ENCODE measurements at places on chromosomes 12 and 14. TPM values are rescaled to one million over a fixed set of nuclear protein-coding genes. Genes with fewer than 3 reads are reported as not detected.
A peak's percentile ranks its signal among the peaks of the same experiment; 100 is the strongest.

- DNase-seq: no peak
Measured at GRCh38 chr14:22381408-22381760, 207.6 kb downstream of the DAD1 start.

- DNase-seq: no peak
Measured at GRCh38 chr14:96184737-96185136, 19.9 kb upstream of the BDKRB2 start.

GRCh38 chr12:124588751-124589267, 21.4 kb upstream of the NCOR2 start:
- no peak for DNase-seq

DNA sequence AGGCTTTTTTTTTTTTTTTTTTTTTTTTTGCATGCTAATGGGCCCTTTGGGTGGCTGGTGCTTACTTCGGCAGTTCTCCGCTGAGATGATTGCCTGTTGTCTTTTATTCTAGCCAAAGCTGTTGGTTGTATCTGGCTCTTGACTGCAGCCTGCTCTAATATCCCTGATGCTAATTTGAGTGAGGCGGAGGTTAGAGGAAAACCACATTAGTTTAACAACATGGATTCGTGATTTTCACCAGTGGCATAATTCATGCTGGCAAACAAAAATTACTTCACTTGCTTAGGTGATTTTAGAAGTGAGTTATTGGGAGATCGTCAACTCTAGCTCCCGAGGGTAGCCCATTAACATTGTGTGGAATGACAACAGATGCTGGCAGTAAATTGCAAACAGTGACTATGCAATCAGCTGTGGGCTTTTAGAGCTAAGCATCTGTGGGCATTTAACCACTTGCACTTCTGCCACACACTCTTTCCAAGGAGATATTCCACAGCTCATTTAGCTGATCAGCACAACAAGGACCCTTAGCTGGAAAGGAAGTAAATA, 97.6 kb upstream of the ZDHHC17 start:
- DNase-seq: no peak

- no peak for DNase-seq
Measured at GRCh38 chr12:22409377-22410164, 75.1 kb upstream of the ST8SIA1 start.

Gene LMO3
- not detected for total RNA-seq

GRCh38 chr12:117494833-117495655, 133.6 kb upstream of the NOS1 start:
- DNase-seq: no peak

Gene SERPINA10
- not detected for total RNA-seq

DNA sequence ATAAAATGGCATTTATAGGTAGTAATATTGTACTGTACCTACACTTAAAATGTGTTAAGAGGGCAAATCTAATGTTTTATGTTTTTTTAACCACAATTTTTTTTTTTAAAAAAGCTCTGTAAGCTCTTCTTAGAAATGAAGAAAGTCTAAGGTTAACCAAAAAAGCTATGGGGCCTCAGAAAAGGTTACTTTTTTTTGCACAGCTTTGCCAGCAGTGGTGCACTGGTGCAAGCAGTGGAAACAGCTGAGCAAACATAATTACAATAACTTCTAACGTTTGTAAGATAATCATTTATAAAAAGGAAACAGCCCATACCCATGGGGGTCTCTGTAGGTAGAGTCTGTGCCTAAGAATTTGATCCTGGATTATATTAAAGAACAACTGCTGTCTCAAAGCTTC, 85.1 kb upstream of the NID2 start:
- no peak for DNase-seq

DNA sequence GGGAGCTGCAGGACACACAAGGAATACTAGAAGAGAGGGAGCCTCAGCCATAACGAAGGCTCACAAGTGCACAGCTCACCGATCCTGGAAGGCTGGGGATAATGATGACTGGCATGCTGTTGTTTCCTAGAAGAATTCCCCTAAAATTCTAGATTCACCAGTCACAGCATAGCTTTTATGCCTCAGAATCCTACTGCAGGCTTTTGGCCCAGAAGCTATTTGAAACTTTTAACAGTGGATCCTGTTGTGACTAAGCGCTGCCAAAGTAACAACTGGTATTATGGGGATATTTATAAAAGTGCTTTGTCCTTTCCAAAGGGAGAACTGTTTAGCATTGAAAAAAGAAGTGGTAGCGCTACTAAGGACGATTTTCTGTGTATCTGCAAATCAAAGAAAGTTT, 214.1 kb upstream of the PELI2 start:
- DNase-seq: no peak

Gene SMCO2
- 0.58 TPM for total RNA-seq

GRCh38 chr14:67934087-67934486, 114.5 kb downstream of the RAD51B start:
- DNase-seq: peak; percentile 61

DNA sequence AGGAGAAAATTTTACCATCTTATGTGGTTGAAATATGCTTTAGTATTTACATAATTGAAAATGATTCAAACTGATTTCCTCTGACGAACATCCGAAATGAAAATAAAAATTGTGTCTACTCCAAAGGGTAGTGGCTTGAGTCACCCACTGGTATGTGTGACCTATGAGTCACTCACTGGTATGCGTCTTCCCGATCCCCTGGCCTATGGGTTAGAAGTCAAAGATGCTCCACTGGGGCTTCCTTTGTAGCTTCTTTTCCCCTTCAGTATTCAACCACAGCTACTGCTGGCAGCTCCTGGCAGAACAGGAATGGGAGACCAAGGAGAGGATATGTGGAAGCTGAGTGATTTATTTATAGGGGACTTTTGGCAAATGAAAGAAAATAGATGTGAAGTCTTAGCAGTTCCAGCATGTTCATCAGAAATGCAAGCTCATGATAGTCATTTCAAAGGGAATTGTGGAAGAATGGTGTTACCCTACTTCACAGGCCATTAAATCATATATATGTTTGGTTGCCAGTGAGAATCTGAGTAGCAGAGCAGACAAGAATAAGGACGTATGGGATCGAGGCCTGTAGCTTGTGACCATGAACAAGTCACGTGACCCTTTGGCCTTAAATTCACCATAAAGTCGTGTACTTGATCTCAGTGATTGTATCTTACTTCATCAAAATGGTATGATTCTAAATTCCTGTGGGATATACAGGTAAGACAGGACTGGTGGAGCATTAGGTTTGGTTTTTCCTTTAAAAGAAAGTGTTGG, 108.3 kb downstream of the CRADD start:
- peak; percentile 76 for DNase-seq

Gene RILPL2
- total RNA-seq: 4.2 TPM

DNA sequence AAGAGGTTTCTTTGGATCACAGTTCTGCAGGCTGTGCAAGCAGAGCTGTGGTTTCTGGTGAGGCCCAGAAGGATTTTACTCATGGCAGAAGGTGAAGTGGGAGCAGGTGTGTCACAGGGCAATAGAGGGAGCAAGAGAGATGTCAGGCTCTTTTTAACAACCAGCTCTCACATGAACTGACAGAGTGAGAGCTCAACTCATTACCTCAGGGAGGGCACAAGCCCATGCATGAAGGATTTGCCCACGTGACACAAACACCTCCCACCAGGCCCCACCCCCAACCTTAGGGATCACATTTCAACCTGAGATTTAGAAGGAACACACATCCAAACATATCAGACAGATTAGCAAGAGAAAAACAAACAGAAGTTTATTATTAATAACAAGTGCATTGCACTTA, 470.4 kb downstream of the GALC start:
- no peak for DNase-seq

DNA sequence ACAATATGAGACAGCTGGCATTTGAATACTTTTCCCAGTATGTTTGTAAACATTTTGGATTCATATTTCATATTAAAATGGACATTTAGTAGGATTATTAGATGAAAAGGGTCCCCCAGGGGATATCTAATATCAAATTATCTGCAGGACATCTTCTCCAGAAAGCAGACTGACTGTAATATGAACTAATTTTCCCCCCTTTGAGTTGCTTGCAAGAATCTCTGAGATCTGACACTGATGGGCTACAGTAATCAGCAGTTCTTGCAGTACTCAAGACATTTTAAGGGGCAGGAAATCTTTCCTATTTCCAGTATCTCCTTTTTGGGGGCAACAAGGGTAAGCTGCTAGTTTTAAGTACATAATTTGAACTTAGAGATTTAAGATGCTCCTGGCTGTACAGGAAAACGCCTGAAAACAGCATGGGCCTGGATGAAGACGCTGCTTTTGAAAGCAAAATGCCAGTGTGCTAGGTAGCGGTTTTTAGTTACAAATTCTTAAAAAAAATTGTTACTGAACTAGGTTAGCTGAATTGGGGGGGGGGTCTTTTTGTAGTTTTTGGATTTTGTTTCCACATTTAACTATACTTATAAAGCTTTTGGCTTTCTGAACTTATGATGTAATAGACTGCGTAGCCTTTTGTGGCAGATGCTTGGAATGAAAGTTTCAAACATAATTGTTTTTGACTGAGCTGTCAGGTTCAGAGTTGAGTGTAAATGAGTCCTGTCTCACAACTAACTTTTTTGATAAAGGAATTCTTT, 2.2 kb downstream of the FRMD6 start:
- DNase-seq: no peak

- no peak for DNase-seq
Measured at GRCh38 chr14:69921052-69921451, 41.8 kb downstream of the SMOC1 start.

- DNase-seq: no peak
Measured at GRCh38 chr12:89468017-89468416, 56.6 kb downstream of the GALNT4 start.

Gene AGAP2
- total RNA-seq: under 0.01 TPM

DNA sequence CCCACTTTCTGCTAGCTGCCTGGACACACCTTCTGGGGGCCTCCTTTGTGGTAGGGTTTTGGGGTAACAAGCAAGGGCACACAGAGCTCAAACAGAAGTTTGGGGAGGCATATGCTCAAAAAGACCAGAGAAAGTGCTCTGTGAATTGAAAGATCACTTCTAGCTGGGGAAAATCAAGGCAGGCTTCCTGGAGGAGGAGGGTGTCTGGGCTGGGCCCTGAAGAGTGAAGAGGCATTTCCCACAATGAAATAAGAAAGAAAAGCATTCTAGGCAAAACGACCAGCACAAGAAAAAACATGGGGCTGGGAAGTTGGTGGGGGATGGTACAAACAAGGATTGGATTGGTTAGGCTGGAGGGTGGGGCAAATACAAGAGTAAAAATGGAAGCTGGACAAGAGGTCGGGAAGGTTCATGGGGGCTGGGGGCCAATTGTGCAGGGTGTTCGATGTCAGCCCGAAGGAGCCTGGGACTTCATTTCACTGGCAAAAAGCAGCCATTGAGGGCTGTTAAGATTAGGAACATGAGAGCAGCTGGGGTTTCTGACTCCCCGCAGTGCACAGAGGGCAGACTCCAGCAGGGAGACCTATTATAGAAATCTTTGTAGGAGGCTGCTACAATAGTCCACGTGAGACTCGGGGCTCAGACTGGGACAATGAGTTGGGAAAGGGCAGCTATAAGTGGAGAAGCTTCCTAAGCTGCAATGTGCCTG, 51.5 kb upstream of the CMKLR1 start:
- no peak for DNase-seq

GRCh38 chr12:7155471-7156034, 25.4 kb downstream of the CLSTN3 start:
- no peak for DNase-seq

GRCh38 chr12:66683073-66683472, 4.2 kb upstream of the GRIP1 start:
- no peak for DNase-seq

- no peak for DNase-seq
Measured at GRCh38 chr12:103877934-103878510, 37.0 kb upstream of the NT5DC3 start.

GRCh38 chr12:52708010-52708409, 4.7 kb upstream of the KRT77 start:
- no peak for DNase-seq

- no peak for DNase-seq
Measured at GRCh38 chr12:49251357-49251756, 13.5 kb upstream of the TUBA1C start.

DNA sequence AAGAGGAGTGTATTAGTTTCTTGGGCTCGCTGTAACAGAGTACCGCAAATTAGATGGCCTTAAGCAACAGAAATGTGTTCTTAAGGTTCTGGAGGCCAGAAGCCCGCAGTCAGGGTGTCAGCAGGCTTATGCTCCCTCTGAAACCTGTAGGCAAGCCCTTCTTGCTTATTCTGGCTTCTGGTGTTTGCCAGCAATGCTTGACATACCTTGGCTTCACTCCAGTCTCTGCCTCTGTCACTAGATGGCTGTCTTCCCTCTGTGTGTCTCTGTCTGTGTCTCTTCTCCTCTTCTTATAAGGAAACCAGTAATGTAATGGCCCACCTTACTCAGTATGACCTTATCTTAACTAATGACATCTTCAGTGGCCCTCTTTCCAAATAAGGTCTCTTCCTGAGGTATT, 85.1 kb downstream of the DERA start:
- no peak for DNase-seq

DNA sequence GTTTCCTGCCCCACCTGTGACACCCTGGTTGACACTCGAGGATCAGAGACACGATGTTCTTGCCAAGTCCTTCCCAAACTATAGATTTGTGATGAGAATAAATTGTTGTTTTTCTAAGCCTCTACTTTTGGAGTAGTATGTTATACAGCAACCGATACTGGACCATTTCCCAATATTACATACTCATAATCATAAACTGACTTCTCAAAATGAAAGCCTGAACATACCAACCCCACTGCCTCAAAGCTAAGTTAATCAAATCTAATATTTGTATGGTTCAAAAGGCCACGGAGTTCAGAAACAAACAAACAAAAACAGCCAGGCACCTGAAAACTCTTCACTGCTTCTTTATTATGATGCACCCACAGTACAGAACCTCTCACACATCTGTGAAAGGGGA, 52.3 kb upstream of the GPHB5 start:
- no peak for DNase-seq

GRCh38 chr14:91899213-91899612, 31.9 kb upstream of the TC2N start:
- DNase-seq: no peak

GRCh38 chr12:122944605-122945592, 21.4 kb downstream of the ABCB9 start:
- peak; percentile 53 for DNase-seq

DNA sequence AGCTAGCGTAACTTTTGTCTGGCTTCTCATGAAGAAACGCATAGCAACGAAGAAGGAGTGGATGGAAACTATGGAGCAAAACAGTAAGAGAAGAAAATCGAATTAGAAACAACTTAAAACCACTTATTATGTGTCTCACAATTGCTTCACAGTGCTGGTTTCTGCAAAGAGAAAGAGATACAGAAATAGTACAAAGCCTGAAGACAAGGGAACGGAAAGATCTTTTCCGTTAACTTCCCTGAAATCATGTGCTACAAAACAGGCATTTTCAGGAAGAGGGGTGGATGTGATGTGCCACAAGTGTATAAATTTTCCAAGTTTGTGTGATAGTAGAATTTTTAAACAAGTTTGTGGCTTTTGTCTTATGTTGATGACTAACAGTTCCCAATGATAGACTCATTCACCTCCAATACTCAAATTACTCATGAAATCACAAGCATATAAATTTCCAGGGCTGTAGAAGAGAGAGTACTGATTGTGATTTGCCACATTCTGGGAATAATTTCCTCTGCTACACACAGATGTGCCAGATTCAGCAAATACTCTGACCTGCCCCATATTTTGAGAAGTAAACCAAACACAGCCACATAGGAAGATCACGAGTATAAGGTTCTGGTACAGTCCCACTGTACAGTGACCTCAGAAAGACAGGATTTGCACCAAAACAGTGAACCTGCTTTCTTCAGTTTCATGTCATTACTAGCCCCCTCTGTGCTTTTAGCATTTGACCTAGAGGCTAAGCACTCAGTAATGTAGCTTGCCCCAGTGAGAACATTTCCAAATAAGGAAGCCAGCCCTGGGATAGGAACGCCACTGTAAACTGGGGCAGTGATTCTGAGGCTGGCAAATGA, 41.4 kb upstream of the PPFIA2 start:
- DNase-seq: no peak

Gene KRT77
- total RNA-seq: not detected

GRCh38 chr12:110304061-110304551, 23.1 kb downstream of the ATP2A2 start:
- no peak for DNase-seq
